ENCODE measurements at places on chromosomes 16 and 17.

DNA sequence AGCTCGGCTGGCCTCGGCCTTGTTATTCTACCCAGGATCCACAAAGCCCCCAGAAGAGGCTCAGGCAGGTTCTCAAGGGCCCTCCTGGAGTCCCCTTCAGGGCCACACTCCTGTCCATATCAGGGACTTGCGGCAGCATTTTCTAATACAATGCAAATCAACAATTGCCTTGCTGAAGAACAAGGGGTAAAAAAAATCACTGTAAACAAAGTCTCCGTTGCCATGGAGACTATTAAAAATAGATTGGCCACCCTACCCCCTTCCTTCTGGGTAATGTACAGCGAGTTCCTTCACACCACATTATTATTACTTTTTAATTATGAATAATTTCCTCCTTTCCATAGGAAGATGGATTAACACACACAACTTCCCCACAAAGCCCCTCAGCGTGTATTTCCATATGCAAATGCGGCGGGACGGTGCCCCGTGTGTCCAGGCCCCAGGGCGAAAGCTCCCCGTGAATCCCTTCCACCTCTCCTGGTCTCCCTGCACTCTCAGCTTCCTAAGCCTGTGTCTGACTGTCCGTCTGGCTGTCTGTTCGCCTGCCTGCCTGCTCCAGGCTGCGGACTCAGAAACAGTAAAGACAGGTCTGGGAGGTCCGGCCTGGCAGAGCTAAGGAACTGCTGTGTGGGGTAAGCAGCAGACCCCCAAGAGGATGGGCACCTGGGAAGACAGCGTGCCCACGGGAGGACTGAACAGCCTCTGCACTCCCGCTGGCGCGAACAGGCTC, 196.6 kb downstream of the RBFOX3 start:
- DNase-seq, result no peak

DNA sequence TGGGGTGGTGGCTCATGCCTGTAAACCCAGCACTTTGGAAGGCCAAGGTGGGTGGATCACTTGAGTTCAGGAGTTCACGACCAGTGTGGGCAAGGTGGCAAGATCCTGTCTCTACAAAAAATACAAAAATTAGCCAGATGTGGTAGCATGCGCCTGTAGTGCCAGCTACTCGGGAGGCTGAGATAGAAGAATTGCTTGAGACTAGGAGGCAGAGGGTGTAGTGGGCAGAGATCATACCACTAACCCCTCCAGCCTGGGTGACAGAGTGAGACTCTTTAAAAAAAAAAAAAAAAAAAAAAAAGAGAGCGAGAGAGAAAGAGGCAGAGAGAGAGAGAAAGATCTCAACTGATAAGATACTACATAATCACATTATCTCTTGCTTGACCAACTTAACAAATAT, 45.9 kb downstream of the KANSL1 start:
- DNase-seq, result no peak

DNA sequence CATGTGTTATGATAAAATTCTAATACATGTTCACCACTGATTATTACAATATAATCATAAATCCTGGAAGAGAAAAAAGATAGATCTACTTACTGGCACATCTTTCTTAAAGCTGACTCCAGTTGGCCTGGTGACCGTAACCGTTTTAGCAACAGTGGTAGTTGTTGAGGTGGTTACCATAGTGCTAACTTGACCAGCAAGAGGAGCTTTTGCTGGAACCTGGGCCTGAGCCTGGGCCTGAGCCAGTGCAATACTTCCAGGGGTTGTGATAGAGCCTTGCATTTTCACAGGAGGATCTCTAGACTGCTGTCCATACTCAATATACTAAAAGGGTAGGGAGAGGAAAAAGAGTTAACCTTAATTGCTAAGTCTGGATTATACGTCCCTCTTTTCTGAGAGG, 36.2 kb downstream of the SETD6 start:
- DNase-seq, result no peak

DNA sequence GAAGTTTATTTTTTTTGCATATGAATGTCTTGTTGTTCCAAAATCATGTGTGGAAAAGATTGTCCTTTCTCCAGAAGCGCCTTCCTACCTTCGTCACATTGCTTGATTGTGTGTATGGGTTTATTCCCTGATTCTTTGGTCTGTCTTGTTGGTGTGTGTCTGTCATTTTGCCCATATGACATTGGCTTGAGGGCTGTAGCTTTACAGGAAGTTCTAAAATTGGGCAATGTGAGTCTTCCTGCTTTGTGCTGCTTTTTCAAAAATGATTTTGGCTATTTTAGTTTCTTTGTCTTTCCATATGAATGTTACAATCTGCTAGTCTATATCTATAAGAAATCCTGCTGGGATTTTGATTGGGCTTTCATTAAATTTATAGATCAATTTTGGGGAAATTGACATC, 217.2 kb downstream of the SNX29 start:
- DNase-seq, result no peak

- DNase-seq, result no peak
Observed at GRCh38 chr16:87207509-87207908, 109.7 kb downstream of the C16orf95 start.

GRCh38 chr16:72241930-72242329, 70.0 kb upstream of the PMFBP1 start:
- no peak for DNase-seq

GRCh38 chr17:35373984-35374765, 754 bp upstream of the SLFN11 start:
- peak; percentile 13 for DNase-seq

DNA sequence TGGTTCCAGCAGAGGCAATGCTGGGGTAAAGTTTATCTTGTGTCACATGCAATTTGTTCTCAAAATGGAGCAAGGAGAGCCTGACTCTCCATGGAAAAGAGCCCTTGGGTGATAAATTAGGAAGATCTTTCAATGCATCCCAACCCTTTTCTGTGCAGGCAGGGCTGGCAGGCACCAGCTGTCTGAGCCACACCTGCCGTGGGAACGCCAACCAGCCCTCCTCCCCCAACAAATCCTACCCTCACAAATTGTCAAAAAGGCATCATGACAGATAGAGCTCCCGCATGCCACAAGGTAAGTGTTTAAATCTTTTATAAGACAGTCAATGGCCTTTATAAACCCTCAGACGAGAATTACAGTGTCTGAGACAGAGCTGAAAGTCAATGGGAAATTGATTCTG, 418.5 kb upstream of the CDH5 start:
- no peak for DNase-seq

GRCh38 chr17:18038149-18038850, 668 bp downstream of the ATPAF2 start:
- no peak for DNase-seq

DNA sequence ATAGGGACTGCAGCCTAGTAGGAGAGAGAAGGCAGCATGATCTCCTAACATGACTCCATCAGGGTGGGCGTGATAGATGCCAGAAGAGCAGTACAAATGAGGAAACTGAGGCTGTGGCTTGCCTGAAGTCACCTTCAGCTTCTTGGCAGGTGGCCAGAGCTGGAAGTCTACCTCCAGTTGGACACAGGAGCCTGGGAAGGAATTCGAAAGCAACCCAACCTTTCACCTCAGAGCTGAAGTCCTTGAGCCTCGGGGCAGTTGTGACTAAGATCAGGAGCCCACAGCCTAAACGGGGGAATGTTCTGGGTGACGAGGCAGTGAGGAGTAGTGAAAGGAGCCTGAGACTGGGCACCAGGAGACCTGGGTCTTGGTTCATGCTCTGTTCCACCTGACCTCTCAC, 9.4 kb upstream of the SLC52A1 start:
- DNase-seq, result no peak

- DNase-seq, result no peak
Observed at GRCh38 chr17:83148317-83149028, 69.1 kb downstream of the METRNL start.

DNA sequence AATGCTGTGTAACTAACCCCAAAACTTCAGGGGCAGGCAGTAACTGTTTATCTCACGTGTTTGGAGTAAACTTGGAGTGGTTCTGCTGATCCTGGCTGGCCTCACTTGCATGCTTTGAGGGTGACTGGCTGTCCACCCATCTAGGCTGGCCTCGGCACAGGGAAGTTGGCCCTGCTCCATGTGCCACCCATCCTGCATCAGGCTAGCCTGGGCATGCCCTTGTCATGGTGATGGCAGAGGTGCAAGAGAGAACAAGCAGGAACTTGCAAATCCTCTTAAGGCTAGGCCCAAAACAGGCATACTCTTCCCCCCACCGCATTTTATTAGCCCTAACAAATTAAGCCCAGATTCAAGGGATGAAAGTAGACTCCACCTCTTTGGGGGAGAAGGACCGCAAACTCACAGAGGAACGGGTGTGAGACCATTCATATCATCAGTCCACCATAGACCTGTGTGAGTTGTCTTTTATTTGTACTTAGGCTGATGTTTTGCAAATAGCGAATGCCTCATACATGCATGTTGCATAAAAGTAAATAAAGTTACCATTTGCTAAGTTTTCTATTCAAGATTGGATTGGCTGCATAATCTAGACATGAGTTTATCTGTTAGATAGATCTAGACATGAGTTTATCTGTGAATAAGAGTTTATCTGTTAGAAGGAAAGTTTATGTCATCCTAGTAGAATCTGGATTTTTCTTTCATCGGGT, 221.0 kb downstream of the CCDC182 start:
- no peak for DNase-seq

DNA sequence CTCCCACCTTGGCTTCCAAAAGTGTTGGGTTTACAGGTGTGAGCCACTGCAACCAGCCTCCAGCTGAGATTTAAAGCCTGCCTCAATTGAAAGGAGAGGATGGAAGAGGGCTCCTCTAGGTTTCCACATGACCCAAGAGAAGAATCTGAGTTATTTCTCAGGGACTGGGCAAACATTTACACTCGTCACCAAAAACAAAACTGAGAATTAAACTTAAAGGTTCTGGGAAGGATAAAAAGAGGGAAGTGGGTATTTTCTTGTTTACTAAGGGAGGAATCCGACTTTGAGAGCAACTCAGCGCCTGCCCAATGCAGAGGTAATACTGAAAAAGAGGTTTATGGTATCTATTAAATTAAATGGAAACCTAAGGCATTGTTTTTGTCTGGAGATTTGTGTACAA, 13.3 kb downstream of the HOXB1 start:
- DNase-seq, result no peak

DNA sequence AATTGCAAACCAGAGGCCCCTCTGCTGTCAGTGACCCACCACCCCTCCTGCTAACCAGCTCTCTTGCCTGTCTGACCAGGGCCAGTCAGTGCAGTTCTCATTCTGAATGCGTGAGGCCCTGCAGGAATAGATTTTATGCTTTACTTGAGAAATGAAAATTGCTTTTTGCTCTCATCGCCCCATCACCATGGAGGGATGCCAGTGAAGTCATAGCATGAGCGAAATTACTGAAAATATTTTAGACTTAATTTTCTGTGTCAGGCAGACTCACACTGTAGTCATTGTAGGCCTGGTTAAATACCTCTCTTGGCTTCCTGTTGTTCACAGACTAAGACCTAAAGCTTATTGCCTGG, 490.5 kb upstream of the CDH5 start:
- no peak for DNase-seq

DNA sequence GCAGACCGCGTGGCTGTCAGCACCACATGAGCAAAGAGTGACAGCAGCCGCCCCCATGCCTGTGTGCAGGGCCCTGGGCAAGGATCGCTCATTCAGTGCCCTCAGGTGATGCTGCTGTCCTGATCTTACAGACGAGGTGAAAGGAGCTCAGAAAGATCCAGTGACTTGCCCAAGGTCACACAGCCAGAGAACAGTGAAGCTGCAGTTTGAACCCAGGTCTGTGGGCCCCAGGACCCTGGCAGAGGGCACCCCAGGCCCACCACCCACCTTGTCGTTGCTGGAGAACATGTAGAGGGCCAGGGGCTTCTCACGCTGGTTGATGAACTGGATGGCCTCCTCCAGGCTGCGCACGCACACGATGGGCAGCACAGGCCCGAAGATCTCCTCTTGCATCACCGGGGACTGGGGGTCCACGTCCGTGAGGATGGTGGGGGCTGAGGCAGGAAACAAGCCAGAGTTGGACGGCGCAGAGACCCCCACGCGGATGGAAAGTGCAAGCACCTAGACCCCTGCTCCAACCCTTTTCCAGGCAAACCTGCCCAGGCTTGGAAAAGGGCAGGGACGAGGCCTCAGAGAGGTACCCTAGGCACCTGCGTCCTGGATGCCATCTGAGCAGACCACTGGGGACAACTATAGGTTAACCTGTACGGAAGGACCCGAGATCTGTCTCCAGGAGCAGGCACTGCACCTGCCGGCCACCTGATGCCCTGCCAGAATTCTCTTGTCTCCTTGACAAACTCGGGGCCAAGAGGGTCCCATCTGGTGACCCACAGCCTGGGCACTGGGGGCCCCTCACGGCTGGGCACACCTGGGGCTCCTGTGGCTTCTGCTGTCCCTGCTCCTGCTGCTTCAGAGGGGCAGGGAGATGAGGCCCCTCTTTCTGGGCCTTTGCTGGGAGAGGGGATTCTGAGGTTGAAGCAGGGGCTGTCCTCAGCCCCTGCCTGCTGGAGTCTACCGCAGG, 8.6 kb downstream of the ALDH3A1 start:
- no peak for DNase-seq

GRCh38 chr16:50996830-50997186, 154.3 kb downstream of the SALL1 start:
- no peak for DNase-seq

GRCh38 chr17:73101031-73101430, 8.5 kb upstream of the SLC39A11 start:
- DNase-seq, result no peak

DNA sequence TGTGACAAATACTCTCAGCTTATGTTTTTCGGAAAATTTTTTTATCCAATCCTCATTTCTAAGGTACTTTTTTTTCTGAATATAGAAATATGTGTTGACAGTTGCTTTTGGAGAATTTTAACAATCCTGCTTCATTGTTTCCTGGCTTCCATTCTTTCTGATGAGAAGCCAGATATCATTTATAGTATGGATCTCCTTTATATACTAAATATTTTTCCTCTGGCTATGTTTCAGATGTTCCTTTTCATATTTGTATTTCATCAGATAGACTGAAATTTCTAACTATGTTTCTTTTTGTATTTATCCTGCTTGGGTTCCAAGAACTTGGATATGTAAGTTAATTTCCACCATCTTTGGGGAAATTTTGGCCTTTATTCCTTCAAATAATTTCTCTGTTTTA, 138.9 kb upstream of the CDH11 start:
- DNase-seq, result no peak

- no peak for DNase-seq
Observed at GRCh38 chr17:55648086-55648485, 74.6 kb downstream of the TMEM100 start.

- DNase-seq, result no peak
Observed at GRCh38 chr16:80940069-80940856, 66.4 kb downstream of the CMC2 start.

GRCh38 chr16:73288520-73288919, 240.6 kb upstream of the ZFHX3 start:
- DNase-seq, result no peak

DNA sequence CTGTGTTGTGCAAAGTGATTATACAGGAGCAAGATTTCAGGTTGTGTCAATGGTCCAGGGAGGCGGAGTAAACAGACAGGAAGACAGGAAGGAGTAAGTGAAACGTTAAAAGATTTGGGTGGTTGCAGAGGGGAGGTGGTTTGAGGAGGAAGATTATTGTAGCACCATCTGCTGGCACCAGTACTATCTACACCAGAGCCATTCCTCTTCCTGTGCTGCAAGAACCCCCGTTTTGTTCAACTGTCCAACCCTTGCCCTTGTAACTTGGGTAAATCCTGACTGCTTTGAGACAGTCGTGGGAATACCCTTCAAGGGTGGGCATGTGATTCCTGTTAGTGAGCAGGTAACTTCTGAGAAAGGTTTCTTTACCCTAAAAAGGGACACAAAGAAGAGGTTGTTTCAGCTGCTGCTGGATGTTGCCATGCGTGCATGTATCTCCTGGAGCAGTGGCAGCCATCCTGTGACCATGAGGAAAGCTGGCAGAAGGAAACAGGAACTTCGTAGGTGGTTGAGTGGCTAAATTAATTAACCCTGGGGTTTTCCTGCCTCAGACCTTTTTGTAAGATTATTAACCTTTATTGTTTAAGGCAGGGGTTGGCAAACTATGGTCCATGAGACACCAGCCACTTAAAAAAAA, 124.1 kb downstream of the PRKCA start:
- DNase-seq, result peak; percentile 17

Data from stimulated activated CD8-positive, alpha-beta memory T cell treated with anti-CD3 and anti-CD28 coated beads, Interleukin-7, amount 100 ng/mL, for 1 hour (primary cell).